CD14-positive monocyte (primary cell): ENCODE measurements at places on chromosomes 11 and 22.

GRCh38 chr11:36719358-36720107 is 121.5 kb upstream of the RAG2 start:
- H3K27me3 ChIP-seq: no peaks in the 10 kb centered on the region
- no peaks in the 10 kb centered on the region for H3K36me3 ChIP-seq
- no peak overlapping the region for H3K4me3 ChIP-seq
- H3K4me1 ChIP-seq: peaks cover 27% of the 10 kb centered on the region

DNA sequence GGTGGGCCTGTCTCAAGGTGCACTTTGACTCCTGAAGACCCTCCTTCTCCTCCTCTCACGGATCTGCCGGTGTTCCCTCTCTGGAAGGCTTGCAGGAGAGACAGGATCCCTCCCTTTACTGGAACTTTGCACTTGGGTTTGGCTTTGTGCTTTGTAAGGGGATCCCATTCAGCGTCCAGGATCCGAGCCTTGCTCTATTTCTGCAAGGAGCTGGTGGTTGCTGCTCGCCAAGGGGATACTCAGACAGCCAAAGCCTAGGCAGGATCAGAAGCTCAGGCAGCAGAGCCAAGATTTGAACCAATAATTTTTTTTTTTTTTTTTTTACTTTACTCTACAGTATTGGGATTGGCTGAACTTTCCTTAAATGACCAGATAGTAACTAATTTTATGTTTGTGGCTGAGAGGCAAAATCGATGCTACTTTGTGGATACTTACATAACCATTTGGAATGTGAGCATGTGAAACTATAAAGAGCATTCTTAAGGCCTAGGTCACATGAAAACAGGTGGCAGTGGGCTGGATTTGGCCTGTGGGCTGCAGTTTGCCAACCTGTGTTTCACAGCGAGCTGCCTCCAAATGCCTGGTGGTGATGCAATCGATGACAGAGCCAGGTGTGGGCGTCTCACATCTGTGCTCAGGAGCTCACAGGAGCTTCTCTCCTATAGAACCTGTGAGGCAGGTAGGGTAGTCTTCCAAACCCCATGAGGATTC is 25.2 kb downstream of the BCR start:
- no peaks in the 10 kb centered on the region for H3K4me1 ChIP-seq
- H3K27ac ChIP-seq: no peak overlapping the region
- no peak overlapping the region for H3K4me3 ChIP-seq
- H3K27me3 ChIP-seq: no peaks in the 10 kb centered on the region

DNA sequence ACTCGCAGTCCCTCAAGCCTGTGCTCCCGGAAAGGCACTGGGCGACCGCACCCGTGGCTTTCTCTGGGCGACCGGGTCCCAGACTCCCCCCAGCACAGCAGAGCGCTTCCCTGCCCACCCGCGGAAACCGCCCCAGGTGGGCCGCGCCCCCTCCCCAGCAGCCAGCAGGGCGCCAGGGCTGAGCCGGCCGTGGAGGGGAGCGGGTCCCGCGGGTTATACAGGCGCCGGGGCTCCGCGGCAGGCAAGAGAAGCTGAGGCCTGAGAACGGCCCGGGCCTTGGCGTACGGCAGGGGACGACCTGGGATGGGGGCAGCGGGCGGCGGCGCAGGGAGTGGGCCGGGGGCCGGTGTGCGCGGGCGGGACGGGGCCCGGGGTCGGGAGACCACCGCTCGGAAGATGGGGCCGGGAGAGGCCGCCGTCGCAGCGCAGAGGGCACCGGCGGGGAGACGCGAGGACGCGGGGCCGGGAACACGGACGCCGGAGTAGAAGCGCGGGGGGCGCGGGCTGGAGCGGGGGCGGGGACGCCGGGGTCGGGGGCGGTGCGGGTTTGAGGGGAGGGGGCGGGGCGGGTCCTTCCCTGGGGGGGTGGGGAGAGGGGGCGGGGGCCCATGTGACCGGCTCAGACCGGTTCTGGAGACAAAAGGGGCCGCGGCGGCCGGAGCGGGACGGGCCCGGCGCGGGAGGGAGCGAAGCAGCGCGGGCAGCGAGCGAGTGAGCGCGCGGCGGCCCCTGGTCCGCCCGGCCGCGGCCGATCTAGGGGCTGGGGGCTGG is at the start of gene MDK:
TSS of gene MDK (plus strand) at position 622 of the 771 bp plus-strand sequence. CDS start 389 bp downstream, outside the sequence.
- peaks cover 24% of the 10 kb centered on the region for H3K36me3 ChIP-seq
- peak within 1 kb of the TSS; percentile 89 for H3K4me3 ChIP-seq
- peaks cover 25% of the 10 kb centered on the region for H3K27me3 ChIP-seq
- peaks cover 55% of the 10 kb centered on the region for H3K4me1 ChIP-seq
- no peak for DNase-seq

GRCh38 chr22:22424210-22424800 is 84.2 kb downstream of the ZNF280B start:
- H3K27me3 ChIP-seq: peaks cover 7% of the 10 kb centered on the region
- no peak for DNase-seq
- no peak overlapping the region for H3K27ac ChIP-seq
- H3K36me3 ChIP-seq: no peaks in the 10 kb centered on the region

DNA sequence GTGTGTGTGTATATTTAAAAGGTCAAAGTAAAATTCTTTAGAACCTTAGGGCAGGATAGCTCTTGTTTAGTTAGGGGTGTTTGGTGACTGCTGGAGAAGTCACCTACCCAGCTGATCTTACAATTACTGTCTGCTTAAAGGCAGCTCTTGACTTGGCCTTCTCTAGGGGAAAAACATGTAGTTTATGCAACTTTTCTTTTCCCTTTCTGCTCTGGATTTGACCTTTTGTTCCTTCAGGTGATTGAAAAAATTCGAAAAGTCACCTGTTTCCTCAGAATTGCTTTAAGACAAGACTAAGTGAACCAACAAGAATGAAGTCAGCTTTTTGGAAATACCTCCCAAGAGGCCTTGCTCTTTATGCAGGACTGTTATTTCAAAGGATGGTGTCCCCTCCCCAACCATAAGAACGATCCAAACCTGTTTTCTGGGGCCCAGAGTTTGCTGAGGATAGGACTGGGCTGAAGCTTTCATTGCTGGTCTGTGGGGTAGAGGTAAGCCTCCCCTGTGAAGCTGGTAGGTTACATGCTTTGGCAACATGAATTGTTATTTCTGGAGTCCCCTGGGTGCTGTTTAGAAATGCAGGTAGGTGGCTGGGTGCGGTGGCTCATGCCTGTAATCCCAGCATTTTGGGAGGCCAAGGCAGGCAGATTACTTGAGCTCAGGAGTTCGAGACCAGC is 111.2 kb downstream of the PTPRJ start:
- DNase-seq: no peak
- H3K4me1 ChIP-seq: peaks cover 4% of the 10 kb centered on the region
- H3K4me3 ChIP-seq: no peak overlapping the region
- H3K27ac ChIP-seq: no peak overlapping the region
- no peaks in the 10 kb centered on the region for H3K27me3 ChIP-seq
- no peaks in the 10 kb centered on the region for H3K36me3 ChIP-seq

DNA sequence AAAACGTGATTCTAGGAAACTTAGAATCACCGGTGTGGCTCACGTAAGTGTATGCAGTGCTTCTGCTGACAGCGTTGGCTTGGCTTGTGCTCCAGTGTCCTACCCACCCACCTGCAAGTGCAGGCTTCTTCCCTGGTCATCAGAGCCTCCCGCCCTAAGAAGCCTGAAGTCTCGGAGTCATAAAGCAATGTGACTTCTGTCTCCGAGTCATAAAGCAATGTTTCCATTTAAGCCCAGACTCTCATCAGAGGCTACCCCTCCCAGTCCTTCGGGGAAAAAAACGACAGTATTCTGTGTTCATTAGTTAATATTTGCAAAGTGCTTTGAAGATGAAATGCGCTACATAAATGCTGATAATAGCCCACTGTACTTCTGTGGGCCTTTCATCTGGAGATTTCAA is 293.8 kb downstream of the OPCML start:
- no peak overlapping the region for H3K4me3 ChIP-seq
- no peak for DNase-seq
- H3K27ac ChIP-seq: no peak overlapping the region
- H3K27me3 ChIP-seq: peaks cover 3% of the 10 kb centered on the region
- no peaks in the 10 kb centered on the region for H3K4me1 ChIP-seq
- no peaks in the 10 kb centered on the region for H3K36me3 ChIP-seq

- H3K27ac ChIP-seq: no peak overlapping the region
- H3K27me3 ChIP-seq: peaks cover 3% of the 10 kb centered on the region
- no peak for DNase-seq
- H3K36me3 ChIP-seq: no peaks in the 10 kb centered on the region
- H3K4me1 ChIP-seq: no peaks in the 10 kb centered on the region
These were observed 559.7 kb downstream of the BRD1 start for GRCh38 chr22:49267996-49268395.

- H3K36me3 ChIP-seq: no peaks in the 10 kb centered on the region
- H3K27me3 ChIP-seq: peaks cover 3% of the 10 kb centered on the region
- no peaks in the 10 kb centered on the region for H3K4me1 ChIP-seq
- no peak overlapping the region for H3K27ac ChIP-seq
- no peak for DNase-seq
- no peak overlapping the region for H3K4me3 ChIP-seq
These were observed 4.4 kb upstream of the MRPL23 start for GRCh38 chr11:1942558-1943260.

DNA sequence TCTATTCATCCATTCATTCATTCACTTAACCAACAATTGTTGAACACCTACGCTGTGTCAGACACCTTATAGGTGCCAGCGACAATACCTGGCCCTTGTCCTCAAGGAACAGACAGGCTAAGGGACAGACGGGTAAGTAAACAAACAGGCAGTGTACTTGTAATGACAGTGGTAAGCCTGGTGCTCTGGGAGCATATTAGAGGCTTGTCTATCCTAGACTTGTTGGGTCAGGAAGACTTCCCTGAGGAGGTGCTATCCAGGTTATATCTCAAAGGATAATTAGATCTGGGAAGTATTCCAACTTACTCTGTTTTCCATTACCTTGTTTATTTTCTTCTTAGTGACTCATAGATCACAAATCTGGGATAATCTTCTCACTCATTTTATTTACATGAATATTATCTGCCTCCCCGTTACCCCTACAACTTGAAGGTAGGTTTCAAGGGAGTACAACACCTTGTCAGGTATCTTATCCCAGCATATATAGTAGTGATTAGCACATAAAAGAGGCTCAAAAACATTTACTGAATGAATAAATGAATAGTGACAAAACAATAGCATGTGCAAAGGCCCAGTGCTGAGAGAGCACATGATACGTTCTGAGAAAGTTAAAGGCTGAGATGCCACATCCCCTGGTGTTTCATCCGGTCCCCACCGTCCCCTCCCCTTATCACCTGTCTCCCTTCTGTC is 75.3 kb upstream of the NCAM1 start:
- DNase-seq: no peak
- H3K27me3 ChIP-seq: no peaks in the 10 kb centered on the region
- no peaks in the 10 kb centered on the region for H3K36me3 ChIP-seq
- no peak overlapping the region for H3K27ac ChIP-seq
- no peaks in the 10 kb centered on the region for H3K4me1 ChIP-seq

GRCh38 chr22:38316364-38317121 is 690 bp downstream of the CSNK1E start:
- H3K27ac ChIP-seq: peak overlapping the region; percentile 16
- H3K27me3 ChIP-seq: no peaks in the 10 kb centered on the region
- peaks cover 46% of the 10 kb centered on the region for H3K4me1 ChIP-seq
- H3K4me3 ChIP-seq: peak overlapping the region; percentile 72

GRCh38 chr22:39574779-39575551 is 4.4 kb downstream of the CACNA1I start:
- DNase-seq: no peak
- H3K4me3 ChIP-seq: no peak overlapping the region
- H3K27ac ChIP-seq: no peak overlapping the region
- H3K36me3 ChIP-seq: no peaks in the 10 kb centered on the region

GRCh38 chr11:3134651-3135480 is 30.2 kb downstream of the OSBPL5 start:
- no peak overlapping the region for H3K27ac ChIP-seq
- no peak overlapping the region for H3K4me3 ChIP-seq
- DNase-seq: no peak
- no peaks in the 10 kb centered on the region for H3K27me3 ChIP-seq

DNA sequence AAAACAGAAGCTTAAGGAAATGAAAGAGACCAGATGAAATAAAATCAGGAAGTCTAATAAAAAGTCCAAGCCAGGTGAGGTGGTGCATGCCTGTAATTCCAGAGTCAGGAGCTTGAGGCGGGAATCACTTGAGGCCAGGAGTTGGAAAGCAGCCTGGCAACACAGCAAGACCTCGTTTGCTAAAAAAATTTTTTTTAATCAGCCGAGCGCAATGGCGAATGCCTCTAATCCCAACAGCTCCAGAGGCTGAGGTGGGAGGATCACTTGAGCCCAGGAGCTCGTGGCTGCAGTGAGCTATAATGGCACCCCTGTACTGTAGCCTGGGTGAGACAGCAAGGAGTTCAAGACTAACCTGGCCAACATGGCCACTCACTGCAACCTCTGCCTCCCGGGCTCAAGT is 8.0 kb downstream of the RAB6A start:
- peaks cover 32% of the 10 kb centered on the region for H3K4me1 ChIP-seq
- no peak overlapping the region for H3K4me3 ChIP-seq
- H3K27ac ChIP-seq: no peak overlapping the region
- H3K36me3 ChIP-seq: no peaks in the 10 kb centered on the region
- H3K27me3 ChIP-seq: no peaks in the 10 kb centered on the region
- DNase-seq: no peak

GRCh38 chr11:121559606-121560200 is 106.9 kb upstream of the SORL1-AS1 start:
- no peaks in the 10 kb centered on the region for H3K4me1 ChIP-seq
- H3K4me3 ChIP-seq: no peak overlapping the region
- H3K27ac ChIP-seq: no peak overlapping the region
- DNase-seq: no peak
- H3K36me3 ChIP-seq: peaks cover 99% of the 10 kb centered on the region

GRCh38 chr11:120335556-120335907 is 681 bp upstream of the ARHGEF12 start:
- no peak overlapping the region for H3K27ac ChIP-seq
- no peaks in the 10 kb centered on the region for H3K36me3 ChIP-seq
- DNase-seq: no peak
- H3K4me3 ChIP-seq: peak overlapping the region; percentile 40

GRCh38 chr11:77250881-77251640 is 50.4 kb downstream of the GDPD4 start:
- no peaks in the 10 kb centered on the region for H3K4me1 ChIP-seq
- H3K36me3 ChIP-seq: no peaks in the 10 kb centered on the region
- no peaks in the 10 kb centered on the region for H3K27me3 ChIP-seq
- DNase-seq: no peak
- no peak overlapping the region for H3K4me3 ChIP-seq

GRCh38 chr11:133945087-133945974 is 11.4 kb downstream of the IGSF9B start:
- DNase-seq: no peak
- no peaks in the 10 kb centered on the region for H3K27me3 ChIP-seq
- H3K27ac ChIP-seq: no peak overlapping the region
- no peak overlapping the region for H3K4me3 ChIP-seq

DNA sequence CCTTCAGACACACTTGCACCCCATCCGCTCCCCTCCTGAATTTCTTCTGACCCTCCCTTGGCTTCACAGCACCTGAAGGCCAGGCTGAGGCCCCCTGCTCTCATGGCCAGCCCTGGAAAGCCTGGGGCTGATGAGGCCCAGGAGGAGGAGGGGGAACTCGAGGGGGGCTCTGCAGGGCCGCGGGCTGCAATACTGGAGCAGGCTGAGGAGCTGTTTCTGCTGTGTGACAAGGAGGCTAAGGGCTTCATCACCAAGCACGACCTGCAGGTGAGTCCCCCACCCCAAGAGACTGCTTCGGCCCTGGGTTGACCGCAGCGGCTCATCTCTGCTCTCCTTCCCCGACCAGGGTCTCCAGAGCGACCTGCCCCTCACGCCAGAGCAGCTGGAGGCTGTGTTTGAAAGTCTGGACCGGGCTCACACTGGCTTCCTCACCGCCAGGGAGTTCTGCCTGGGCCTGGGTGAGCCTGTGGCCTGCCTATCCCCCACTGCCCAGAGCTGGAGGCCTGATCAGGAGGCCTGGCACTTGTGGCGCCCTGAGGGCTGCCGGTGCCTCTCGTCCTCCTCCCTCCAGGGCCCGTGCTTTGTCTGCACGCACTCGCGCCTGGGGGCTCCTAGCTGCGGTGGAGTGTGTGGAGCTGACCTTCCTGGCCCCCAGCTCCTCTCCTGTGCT is 922 bp downstream of the CRACR2B start:
- H3K4me3 ChIP-seq: peak overlapping the region; percentile 43
- no peak for DNase-seq
- peaks cover 55% of the 10 kb centered on the region for H3K27me3 ChIP-seq
- peaks cover 70% of the 10 kb centered on the region for H3K4me1 ChIP-seq
- no peak overlapping the region for H3K27ac ChIP-seq
